Islet precursor cell (in vitro differentiated cells): ENCODE measurements at places on chromosomes 7 and 10.

DNA sequence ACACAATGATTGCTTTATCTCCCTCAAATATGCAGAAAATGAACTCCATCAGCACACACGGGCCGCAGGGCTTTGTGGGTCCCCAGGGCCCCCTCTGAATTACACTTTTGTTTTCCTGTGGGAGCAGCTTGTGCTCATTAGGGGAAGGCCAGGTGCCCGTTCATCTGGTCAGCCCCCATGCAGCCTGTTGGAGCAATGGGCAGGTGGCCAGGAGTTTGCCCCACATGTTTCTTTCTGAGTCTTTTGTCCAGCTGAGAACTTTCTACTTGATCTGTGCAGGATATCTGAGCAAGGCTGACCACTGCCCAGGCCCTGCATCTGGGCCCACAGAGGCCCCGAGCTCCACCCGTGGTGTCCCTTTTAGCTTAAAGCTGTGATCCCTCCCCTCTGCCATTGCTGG, 105.3 kb upstream of the FAM20C start:
- peak; percentile 29 for DNase-seq

- no peak for DNase-seq
These were observed 2.1 kb downstream of the PRKG1 start for GRCh38 chr10:51076299-51076841.

- no peak for DNase-seq
These were observed 195.7 kb upstream of the KLF6 start for GRCh38 chr10:3980660-3981059.

GRCh38 chr7:38215115-38215514, 37.1 kb downstream of the STARD3NL start:
- DNase-seq: no peak

DNA sequence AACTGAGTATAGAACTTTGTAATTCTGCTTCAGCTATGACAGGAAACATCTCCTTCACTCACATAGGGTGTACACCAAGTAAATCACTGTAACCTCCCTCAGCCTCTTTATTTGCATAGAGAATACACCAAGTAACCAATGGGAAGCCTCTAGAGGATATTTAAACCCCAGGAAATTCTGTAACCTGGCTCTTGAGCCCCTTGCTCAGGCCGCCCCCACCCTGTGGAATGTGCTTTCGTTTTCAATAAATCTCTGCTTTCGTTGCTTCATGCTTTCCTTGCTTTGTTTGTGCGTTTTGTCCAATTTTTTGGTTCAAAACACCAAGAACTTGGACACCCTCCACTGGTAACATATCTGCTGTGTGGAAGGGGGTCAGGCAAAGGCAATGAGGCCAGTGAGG, 60.2 kb downstream of the CLRN3 start:
- peak; percentile 18 for DNase-seq

DNA sequence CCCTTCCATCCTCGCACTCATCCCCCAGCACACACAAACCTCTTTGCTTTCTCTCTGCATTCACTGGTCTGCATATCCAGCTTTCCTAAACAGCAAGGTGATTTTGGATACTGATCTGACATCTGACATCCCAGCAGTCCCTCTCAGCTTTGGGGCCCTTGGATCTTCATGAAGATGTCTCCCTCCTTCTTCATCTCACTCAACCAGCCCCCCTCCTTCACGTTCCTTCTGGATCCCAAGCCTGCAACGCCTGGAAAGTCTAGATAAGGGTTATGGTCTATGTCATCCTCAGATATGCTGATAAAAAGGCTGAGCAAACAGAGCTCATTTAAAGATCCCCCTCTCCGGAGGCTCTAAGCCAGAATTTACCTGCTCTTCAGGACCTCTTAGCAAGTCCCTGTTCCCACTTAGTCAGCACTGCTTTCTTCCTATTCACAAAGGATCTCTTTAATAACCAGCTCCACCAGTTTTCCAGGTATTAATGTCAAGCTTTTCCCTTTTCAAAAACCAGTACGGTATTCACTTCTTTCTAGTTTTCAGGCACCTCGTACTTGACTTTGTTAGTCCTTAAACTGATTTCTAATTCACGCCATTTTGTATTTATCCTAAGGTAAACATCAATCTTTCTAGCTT, 38.9 kb downstream of the CREB3L2 start:
- peak; percentile 74 for DNase-seq

- DNase-seq: peak; percentile 80
These were observed 1.2 kb upstream of the WNT2 start for GRCh38 chr7:117323851-117324711.

DNA sequence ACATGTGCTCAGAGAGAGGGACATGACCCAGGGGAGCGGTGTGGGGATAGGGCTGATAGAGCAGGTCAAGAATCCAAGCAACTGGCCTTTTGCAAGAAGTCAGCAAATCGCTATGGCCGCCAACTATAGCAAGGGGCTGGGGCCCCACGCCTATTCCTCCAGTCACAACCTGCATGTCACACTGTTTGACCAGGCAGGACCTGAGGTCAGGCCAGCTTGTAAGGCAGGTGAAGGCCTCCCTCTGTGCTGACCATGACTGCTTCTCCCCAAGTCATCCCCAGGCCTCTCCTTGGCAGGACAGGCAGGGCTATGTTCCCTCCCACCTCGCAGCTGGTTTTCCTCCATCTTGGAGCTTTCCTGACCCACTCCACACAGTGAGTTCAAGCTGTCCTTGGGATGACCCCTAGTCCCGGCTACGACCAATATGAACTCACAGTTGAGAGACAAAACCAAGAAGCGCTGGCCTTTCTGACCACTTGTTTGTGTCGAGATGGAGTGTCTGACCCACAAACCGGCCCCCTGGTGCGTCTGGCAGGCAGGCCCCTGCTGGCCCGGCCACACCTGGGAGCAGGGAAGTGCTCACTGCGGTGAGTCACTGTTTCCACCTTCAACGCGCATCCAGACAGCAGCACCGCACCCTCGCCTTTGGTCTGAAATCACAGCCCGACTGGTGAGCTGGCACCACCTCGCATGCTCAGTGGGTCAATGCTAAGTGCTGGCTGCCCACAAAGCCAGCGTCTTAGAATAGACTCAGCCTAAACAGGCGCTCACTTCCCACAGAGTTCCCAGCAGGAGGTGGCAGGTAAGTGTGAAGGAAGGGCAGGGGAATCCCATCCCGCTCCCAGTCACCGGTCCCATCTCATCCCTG, 81.4 kb downstream of the VWA2 start:
- DNase-seq: peak; percentile 94

- DNase-seq: no peak
These were observed 1227.8 kb upstream of the SORCS1 start for GRCh38 chr10:108392286-108392685.

DNA sequence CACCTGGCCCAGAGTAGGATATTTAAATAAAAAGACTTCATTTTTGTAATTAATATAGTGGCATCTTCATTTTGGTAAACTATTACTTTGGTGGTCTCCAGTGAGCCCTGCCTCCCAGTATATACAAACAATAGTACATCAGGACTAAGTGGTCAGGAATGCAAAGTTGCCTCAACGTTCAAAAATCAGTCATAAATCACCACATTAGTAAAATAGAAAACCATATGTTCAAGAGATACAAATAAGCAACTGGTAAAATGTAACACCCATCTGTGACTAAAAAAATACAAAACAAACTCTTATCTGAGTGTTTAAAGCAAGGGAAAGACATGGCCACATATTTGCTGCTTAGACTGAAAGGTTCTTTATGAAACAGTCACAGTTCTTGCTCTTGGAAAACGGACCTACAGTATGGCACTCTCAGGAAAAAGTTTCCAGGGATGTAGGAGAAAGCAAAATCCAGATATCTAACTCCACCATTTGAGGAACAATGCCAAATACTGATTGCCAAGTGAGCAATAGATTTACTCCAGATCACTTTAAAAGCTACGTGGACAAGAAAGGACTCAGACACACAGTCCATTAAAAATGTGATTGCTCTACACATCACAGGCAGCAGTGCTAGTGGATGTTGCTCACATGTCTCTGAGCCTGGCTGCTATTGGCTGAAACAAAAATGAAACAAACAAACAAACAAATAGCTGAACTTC, 15.1 kb upstream of the RHOBTB1 start:
- DNase-seq: no peak

DNA sequence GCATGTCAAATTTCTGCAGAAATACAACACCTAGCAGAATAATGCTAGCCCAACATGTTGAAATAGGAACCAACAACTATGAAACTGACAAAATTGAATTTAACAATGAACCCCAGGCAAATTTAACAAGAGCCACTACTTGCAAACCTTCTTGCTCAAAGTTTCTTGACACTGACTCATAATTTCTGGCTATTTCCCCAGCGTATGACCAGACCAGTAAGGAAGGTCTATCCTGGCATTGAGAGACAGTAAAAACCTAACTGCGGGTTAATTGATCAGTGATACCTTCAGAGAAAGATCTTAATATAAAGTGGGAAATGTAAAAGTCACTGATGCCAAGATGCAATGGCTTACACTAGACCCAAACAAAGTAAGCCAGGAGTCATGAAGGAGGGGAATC, 510.1 kb downstream of the ARL4A start:
- no peak for DNase-seq

- DNase-seq: peak; percentile 33
These were observed 53.1 kb upstream of the NKX6-2 start for GRCh38 chr10:132839061-132839460.

DNA sequence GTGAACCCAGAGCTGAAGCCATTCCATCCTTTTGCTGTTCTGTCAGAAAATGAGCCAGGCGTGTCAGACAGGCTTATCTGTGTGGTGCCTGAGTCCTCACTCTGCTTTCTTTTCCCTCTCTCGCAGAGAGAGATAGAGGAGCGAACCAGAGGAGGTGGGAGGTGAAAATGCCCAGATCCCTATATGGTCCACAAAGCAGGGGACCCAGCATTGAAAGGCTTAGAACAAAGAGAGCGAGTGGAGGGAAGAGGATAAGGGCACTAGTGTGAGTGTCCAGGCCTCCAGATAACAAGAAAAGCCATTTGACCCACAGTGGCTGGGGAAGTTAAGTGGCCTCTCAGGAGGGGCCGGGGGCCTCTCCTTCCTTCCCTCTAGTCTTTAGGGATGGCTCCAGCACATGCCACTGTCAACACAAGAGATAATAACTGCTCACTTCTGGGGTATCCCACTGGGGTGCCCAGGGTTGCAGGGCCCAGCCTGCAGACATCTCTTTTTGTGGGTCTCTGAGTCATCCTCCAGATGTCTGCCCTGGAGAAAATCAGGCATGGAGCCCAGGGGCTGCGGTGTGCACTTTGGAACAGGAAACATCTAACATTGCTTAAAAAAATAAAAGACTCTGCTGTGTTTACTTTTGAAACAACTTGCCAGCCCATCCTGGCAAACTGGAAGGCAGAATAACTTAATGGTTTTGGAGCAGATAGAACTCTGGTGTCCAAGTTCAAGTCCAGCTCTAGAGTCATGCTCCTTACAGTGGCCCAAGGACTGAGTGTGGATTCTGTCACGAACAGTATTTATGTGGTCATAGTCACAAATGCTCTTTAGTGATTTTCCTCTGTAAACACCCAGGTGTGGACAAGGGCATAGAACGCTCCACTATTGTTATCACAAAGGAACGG, 189.5 kb downstream of the CXCL12 start:
- peak; percentile 58 for DNase-seq

DNA sequence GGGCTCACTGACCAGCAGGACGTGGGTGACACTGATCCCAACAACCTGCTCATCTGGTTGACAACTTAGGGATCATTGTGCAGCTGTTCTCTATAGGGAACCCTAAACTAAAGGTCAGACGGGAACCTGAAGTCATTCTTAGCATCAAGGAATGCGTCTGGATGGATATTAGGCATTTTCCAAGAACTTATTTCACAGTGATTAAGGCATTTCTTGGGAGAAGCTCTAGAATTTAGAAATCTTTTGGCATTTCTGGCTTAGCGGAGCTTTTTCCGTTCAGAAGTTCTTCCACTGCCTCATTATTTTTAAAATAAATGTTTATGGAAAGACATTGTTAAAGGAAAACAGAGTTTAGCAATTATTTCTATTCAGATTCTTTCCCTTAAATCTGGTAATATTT, 303.3 kb upstream of the IGFBP3 start:
- no peak for DNase-seq

DNA sequence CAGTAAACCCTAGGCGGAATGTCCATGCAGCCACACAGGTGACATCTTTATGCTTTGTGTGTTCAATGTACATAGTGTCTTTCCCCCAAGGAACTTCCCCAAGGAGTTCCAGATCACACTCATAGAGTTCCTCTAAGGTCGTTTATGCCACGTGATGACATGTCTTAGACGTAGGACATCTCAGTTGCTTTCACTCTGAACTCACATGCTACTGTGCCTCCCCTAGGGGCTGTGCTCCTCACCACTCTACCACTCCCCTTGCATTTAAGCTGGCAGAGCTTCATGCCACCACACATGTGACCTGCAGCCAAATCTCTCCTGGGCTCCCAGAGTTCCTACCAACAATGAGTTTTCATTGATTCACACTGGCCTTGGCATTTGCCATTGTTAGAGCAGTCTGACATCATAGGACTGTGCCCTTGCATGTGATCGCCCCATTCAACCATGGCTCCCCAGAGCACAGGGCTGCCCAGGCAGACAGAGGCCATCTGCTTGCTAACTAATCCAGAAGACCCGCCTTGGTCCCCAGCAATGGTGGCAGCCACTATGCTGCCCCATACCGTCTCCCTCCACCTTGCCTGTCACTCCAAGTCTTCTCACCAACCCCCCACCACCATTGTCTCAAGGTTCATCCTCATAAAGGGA, 95.3 kb upstream of the MACROH2A2 start:
- DNase-seq: peak; percentile 41

DNA sequence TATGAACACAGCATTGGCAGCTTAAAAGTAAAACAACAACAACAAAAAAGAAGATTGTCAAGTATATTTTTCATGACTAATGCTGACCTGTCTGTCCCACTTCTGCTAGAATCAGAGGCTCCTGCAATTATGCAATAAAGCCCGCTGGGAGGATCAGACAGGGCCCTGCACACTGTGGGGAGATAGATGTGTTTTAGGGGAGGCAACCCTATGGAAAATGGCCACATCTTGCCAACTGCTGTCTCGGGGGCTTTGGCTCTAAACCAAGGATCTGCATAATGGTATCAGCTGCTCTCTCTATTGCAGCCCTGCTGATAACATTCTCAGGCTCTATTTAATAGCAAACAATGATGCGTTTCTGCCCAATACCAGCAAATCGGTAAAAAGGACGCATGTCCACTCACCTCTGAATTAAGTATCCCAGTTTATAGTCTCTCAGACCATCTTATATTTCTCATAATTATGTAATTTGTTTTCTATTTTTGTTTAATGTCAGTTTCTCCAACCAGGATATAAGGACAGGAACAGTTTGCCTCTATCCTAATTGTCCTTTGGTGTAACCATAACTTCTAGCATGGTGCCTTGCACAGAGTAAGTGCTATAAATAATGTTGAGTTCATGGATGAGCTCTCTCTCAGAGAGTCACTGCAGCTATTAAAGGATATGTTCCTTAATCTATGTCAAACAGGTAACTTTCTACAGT, 15.3 kb upstream of the PRKAR2B start:
- no peak for DNase-seq

DNA sequence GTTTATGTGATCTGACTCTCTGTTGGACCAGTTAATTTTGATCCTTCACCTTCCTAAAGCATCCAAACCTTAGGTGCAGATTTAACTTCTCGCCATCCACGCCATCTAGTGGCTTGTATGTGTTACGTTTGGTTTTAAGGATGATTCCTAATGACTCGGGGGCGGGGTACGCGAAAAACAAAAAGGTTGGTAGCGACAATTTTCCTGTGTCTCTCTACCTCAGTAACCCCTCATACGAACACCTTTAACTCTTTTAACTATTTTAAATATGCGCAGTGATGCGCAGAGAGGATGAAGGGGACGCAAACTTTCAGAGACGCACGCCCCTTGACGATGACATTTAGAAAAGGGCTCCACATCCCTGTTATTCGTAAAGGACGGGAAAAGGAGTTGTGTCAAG, 714 bp upstream of the KCND2 start:
- peak; percentile 59 for DNase-seq
